Esophagus squamous epithelium (tissue), 5 donors: ENCODE measurements at places on chromosomes 2 and 18.

DNA sequence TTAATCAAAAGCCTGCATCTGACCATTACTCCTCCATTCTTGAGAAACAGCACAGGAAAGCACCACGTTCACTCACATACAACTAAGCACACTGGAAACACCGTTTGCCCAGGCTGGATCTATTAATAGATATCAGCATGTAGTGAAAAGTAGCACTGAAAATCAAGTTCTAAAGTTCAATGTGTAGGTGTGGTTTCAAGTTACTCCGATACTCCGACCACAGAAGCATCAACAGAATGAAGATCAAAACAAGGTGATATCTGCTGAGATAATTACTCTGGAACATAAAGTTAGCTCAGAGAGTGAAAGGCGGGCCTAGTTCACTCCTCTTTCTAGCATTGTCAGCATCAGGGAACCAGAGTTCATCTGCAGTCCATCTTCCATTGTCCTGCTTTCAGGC lies 1367.4 kb upstream of the ACVR2A start:
- DNase-seq: no peak

DNA sequence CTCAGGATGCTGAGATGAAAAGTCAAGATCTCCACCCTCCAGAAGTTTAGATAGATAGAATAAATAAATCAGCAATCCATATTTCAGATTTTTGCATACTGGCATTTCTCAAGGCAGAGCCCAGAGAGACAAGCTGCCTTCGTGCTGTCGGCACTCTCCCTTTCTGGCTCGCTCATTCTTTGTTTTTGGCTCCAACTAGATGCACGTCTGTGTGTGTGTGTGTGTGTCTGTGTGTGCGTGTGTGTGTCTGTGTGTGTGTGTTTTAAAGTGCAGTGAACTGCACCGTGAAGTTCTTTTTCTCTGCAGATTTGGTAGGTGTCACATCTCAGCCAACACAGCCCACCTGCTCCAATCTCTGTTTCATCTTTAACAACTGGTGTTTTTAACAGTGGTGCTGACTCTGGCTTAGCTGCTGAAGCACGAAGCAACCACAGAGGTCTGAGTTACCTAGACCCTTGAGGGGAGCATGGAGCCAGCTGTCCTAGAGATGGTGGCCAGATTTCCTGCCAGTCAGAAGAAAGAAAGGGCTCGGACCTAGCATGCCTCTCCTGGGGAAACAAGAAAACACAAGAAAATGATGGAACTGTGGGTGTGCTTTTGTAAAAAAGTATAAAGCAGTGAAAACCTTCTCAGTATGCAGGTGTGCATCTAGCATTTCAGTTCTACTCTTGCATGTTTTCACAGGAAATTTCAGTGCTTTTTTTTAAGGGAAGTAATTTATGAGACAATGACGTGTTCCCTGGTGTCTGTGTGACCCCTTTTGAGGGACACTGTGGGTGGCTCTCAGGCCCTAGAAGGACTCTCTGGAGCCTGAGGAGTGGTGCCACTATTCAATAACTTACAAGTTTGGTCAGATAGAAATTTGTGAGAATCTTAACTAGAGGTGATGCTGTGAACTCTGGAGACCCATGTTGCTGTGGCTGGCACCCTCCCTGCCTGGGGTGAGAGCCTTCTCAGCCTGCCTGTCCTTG lies 364.3 kb downstream of the RNF144A start:
- DNase-seq: no peak

DNA sequence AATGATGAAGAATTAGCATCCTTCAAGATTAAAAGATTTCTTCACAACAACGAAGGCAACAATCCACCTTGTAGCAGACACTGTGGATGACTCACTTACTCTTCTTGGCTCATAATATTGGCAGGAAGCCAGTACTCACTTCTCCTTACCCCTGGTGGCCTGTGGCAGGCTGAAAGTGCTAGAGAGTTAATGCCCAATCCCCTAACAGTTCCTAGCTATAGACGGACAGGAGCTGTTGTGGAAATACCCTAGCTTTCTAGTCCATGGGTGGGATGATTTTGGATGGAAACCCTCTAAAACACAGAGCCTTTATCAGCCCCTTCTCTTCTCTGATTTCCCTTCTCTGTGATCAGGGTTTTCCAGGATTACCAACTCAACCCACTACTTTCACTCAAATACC lies 128.6 kb upstream of the NYAP2 start:
- DNase-seq: no peak

- no peak for DNase-seq
Measured at GRCh38 chr2:86498468-86499260, 57.5 kb downstream of the KDM3A start.

- no peak for DNase-seq
Measured at GRCh38 chr2:56199492-56199891, 15.7 kb downstream of the CCDC85A start.

DNA sequence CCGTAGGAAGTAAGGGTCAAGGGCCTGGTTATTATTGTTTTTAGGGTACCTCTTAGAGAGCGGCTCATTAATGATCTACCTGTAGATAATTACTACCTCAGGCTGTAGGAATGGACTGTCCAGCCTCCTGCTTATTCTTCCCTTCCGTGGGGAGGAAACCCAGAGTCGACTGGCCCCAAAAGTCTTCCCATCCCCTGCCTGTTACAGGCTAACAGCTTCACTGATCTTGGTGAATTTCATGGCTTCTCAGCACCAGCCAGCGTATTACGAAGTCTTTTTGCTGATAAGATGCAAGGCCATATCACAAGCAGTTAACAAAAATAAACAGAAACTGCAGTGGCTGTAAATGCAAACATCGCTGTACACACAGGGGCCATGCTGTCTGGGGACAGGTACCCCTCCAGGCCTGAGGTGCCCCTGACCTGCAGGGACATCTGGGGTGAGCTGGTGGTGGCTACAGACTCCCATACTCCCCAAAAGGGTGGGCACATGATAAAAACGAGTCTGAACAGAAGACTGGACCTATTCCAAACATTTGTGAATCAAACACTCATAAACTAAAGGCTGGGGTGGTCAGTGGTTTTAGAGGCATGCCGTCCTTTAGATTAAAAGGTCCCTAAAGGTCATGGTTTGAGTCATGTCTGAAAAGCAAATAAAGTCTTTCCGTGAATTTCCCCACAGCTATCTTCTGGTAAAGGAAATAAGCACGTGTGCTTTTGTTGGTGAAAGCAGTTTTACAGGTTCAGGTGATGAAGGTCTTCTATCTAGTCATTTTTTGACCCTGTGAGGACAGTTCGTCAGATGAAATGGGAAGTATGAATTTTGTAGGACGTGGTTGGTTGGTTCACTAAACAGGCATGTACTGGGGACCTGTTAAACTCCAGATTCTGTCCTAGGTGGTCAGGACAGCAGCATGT lies 36.7 kb downstream of the TTC39C start:
- no peak for DNase-seq
